Uterine smooth muscle cell (primary cell): ENCODE measurements at places on chromosomes 12 and 14. TPM values are rescaled to one million over a fixed set of nuclear protein-coding genes. Genes with fewer than 3 reads are reported as not detected.

Gene FIGNL2
- 0.11 and 0.25 TPM in 2 replicates for total RNA-seq

Gene SLC7A8
- total RNA-seq: 21.5 and 26.0 TPM in 2 replicates

Gene MANSC4
- not detected in 2 replicates for total RNA-seq

Gene SERPINA1
- 0.22 TPM in 1 of 2 replicates, not detected in the other for total RNA-seq

Gene SCN8A
- total RNA-seq: 39.5 and 45.0 TPM in 2 replicates

Gene SHMT2
- total RNA-seq: 368 and 374 TPM in 2 replicates

Gene COL2A1
- total RNA-seq: not detected in 2 replicates

Gene ALDH6A1
- total RNA-seq: 18.9 and 33.5 TPM in 2 replicates

Gene FOXG1
- total RNA-seq: under 0.01 TPM in 1 of 2 replicates, not detected in the other
